ENCODE measurements at places on chromosomes 6 and 20.
A peak's percentile ranks its signal among the peaks of the same experiment; 100 is the strongest.

GRCh38 chr20:23000232-23000947 is 34.7 kb upstream of the SSTR4 start:
- DNase-seq, result no peak

DNA sequence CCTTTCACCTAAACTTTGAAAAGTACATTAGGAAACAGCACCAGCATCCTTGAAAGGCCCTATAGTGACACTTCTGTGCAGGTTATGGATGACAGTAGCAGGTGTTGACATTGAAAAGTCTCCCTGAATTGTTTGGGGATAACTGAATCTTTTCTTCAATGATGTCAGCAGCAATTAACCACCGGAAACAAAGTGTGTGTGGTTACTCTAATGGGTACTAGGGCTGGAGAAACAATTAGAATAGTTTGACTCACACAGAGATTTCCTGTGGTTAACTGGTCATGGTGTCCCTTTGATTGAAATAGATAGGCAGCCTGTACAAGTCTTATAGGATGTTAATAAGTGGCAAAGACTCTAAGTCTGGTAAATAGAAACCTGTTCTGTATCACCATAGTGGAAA is 189.1 kb downstream of the TBX18 start:
- no peak for DNase-seq

- DNase-seq, result no peak
Measured at GRCh38 chr6:169533301-169534038, 168.4 kb downstream of the WDR27 start.

DNA sequence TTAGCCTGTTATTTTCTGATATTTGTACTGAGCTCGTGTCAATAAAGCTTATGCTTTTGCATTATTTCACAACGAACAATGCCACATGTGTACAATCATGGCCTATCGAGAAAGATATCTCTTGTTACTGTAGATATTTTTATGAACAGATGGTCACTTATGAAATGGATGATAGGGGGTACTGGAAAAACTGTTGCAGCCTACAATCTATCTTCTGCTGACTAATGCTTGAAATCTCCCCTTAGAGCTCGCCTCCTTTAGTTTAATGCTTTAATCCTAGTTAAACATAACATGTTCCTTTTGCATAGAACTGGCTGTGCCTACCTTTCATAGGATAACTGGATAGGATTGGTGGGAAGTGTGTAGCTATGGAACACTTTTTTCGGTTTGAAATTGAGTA is 296.2 kb downstream of the FARS2 start:
- DNase-seq, result no peak

DNA sequence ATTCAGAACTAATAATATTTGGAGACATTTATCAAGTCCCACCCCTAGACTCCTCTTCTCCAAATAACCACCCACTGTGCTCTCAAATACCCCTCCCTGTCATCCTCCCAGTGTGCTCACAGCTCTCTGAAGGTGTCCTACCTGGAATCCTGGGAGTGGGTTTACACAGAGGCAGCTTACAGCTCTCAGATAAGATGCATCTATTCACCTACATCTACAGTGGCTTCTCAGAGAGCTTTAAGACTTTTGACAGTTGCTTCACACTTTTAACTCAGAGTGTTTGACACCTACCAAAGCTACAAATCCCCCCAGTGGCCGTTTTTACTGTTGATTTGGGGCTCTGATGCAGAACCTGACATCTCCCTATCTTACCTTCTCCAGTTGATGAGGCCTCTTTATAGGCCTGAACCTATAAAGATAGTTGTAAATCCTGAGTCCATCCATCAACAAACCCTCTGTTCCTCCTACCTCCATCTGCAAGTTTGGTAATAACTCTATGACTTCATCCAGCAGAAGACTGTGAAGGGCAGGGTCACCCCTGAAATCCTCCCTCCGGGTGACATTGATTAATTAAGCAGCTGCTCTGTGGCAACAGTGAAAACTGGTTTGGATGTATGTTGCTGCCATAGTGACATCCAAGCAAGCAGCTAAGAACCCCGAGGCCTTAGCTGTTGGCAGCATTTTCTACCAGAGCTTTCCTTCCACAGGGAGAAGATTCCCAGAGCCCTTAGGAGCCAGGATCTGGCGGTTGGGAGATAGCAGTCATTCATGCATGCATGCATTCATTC is 226.1 kb upstream of the RREB1 start:
- DNase-seq, result no peak

GRCh38 chr6:47439348-47439668 is 38.3 kb upstream of the CD2AP start:
- DNase-seq, result no peak

GRCh38 chr6:38035478-38035877 is 216.0 kb downstream of the ZFAND3 start:
- no peak for DNase-seq

DNA sequence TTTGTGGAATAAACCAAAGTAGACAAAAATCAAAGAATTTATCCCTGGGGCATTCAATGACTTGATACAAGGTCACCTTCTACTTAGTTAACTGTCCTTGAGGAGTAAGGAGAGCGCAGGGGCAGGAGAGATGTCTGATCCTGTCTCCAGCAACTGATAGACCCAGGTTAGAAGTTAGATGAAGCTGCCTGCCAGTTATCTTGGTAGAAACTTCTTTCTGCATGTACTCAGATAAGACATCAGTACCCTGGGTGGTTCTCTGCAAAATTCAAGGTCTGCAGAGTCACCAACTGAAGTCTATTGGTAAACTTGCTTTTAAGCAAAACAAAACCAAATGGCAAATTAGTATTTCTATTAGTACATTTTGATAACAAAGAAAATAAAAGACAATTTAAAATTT is 2.7 kb downstream of the SGK1 start:
- no peak for DNase-seq

GRCh38 chr20:20546402-20546801 is 166.0 kb downstream of the RALGAPA2 start:
- no peak for DNase-seq

DNA sequence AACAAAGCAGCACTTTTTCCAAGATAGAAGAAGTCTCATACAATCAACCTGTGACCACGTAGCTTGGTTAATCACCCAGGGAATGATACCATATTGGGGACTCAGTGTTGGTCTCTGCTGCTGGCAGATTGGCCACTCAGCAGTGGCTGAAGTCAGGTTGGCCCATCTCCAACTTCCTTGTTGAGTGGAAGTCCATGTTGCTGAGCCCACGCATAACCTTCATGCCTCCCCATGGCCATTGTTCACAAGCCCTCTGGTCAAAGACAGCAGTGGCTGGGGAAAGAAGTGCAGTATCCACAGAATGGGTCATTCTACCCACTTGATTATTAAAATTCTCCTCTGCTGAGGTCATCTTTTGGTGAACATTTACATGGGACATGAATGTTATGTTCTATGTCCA is 38.5 kb downstream of the PKIB start:
- no peak for DNase-seq

GRCh38 chr6:51303338-51303737 is 484.7 kb downstream of the TFAP2B start:
- no peak for DNase-seq

GRCh38 chr6:135053406-135053805 is 1.2 kb downstream of the HBS1L start:
- no peak for DNase-seq

- DNase-seq, result no peak
Measured at GRCh38 chr20:665276-665675, 10.3 kb downstream of the SCRT2 start.

DNA sequence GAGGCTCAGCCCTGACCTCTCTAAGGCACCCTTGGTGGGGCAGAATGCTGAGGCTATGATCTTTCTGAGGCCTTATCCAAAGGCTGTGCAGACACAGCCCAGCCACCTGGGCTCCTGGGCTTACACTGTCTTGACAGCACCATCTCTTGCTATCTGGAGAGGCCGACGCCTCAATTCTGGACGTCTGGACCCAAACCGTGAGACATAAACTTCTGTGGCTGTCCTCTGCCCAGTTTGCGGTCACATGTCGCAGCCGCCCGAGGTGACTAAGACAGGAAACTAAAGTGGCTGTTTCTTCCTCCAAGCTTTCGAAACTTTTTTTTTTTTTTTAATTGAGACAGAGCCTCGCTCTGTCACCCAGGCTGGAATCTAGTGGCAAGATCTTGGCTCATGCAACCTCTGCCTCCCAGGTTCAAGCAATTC is 49.3 kb downstream of the PRR18 start:
- no peak for DNase-seq

- peak; percentile 27 for DNase-seq
Measured at GRCh38 chr20:44211177-44212039, 837 bp upstream of the OSER1 start.

GRCh38 chr20:37243937-37244571 is 17.6 kb downstream of the GHRH start:
- peak; percentile 16 for DNase-seq

GRCh38 chr6:24566020-24566767 is 71.4 kb downstream of the ALDH5A1 start:
- DNase-seq, result no peak

DNA sequence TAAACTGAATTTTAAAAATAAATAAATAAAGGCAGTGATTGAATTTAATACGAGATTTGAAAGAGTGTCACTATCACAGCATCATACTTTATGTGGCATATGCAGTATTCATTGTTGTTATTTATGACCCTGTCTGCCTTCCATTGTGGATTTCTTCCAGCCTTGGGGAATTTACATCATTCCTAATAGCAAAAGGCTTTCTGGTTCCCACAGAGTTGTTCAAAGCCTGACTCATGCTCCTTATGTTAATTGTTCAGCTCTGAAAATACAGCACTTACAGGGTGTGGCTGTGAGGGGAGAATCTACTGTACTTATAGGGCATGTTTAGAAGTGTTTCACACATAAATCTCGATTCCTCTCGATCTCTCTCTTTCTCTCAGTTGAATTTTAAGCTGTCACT is 54.4 kb downstream of the JAG1 start:
- DNase-seq, result no peak

Measured in hippocampal formation (tissue), 2 donors.